Effector CD4-positive, alpha-beta T cell (primary cell): ENCODE measurements at places on chromosomes 4 and X.

DNA sequence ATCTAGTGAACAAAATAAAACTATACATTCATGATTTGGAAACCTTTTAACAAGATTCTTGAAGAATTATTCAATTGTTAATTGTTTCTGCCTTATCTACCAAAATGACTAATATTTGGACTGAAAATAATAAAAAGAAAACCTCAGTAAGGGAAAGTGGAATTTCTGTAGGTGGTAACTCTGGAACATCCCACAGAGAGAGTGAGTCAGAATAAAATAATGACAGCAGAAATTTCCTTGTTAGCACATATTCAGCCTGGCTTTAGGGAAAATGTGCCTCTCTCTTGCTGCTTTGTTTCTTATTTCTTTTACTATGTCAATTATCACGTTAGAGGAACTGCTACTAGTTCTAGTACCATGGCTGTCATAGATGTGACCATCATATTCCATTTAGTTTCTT, 421.5 kb upstream of the GNPDA2 start:
- no peak for DNase-seq

DNA sequence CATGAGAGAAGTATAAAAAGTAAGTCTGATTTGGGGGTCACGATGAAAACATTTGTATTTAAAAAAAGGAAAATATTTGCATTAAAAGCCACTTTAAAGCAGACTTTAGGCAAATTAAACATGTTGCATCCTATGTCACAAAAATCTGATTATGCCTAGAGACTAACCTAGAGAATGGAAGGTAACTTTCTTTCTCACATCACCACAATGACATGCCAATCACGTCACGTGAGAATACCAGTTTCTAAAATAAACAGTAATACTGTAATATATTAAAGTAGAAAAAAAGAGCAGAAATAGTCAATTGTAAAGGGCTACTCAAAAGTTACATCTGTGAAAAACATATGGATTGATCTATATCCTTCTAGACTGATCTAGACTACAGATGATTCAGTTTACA, 3.3 kb downstream of the CHIC2 start:
- no peak for DNase-seq

GRCh38 chr4:105193536-105193935, 46.9 kb downstream of the TET2 start:
- no peak for DNase-seq

DNA sequence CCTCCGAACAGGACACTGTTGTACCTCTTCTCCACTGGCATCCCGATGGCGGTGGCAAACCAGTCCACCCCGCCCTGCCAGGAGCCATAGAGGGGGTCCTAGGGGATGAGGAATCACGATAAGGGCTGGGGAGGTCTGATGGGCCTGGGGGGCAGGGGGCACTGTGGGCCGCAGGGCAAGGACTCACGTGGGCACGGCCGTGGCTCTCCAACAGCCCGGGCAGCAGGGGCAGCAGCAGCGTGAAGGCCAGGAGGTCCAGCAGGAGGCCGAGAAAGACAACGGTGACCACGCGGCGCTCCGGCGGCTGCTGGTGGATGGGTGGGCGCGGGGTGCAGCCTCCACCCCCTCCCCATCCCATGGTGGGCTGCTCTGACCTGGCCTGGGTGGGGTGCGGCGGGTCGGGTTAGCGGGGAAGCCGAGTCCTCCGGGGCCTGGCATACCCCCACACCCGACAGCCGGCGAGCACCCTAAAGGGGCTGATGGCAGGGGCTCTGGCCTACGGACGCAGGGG, 29.6 kb downstream of the NOP14 start:
- DNase-seq, result no peak

DNA sequence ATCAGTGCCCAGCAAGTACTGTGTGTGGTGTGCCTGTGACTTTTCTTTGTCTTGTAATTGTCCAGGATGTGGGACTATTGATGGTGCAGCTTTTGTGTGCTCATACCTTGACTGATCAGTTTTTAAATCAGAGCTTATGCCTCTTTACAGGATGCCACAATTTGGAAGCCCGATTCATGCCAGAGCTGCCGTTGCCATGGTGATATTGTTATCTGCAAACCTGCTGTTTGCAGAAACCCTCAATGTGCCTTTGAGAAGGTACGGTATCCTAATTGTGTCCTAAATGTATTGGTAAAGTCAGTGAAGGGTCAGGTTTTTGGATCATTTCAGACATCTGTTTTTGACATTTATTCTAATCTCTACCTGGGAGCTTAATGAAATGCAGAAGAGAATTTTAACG, 180.2 kb downstream of the FRAS1 start:
- no peak for DNase-seq

DNA sequence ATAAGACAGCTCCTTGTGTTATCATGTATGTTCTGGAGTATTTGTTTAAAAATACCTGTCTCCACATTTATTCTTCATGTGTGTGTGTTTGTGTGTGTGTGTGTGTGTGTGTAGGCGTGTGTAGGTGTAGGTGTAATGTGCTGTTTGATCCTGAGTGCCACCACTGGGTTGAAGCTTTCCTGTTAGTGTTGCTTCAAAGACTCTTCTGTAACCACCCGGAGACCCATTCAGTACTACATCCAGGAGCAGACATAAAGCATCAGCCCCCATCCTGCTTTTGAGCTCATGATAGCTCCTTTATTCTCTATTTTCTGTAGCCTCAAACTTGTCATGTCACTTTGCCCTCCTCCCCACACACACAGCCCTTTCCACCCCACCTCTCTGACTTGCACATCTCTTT, 3.0 kb upstream of the ZDHHC9 start:
- no peak for DNase-seq

- no peak for DNase-seq
Observed at GRCh38 chr4:158523990-158524535, 2.4 kb downstream of the RXFP1 start.

GRCh38 chr4:95410387-95410977, 138.3 kb downstream of the UNC5C start:
- no peak for DNase-seq

DNA sequence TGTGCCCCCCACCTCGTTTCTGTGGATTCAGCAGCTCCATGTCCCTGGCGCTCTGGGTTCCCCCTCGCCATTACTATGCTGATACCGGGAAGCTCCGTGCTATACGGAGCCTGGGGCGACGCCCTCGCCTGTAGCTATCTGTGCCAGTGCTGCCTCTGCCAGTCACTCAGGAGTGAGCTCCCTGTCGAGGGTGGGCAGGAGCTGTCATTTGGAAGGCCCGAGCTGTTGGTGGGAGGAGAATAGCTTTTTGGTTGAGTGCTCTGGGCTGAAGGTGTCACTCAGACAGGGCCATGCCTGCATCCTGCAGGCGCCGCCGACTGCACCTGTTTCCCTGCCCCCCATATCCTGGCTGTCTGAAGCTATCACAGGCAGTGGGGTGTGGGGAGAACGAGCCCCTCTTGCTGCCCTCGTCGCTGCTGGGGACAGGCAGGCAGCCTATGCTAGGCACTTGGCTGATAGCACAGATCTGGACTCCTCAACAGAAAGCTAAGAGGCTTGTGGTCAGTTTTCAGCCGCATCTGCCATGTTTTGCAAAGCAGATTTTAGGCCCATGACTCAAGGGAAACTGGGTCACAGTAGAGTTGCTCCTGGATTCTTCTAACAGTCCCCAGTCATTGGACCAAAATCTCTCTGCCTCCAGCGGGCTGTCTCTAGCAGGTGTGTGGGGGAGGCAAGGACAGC, 31.8 kb downstream of the CPLX1 start:
- DNase-seq, result no peak

DNA sequence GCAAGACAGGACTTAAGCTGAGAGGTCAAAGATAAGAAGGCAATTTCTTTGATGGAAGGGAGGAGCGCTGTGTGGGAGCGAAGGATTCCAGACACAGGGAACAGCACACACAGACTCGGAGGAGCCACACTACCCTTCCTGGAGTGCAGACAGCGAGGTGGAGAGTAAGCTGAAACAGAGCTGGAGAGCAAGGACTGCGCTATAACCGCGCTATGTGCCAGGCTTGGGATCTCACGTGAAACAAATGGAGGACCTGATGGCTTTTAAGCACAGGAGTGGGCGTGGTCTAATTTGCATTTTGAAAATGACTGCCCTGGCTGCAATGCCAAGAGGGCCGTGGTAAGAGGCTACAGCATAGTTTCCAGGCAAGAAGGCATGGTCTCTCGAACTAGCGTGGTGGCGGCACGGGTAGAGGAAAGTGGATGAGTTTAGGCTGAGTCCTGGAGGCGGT, 113.9 kb upstream of the SORBS2 start:
- no peak for DNase-seq

DNA sequence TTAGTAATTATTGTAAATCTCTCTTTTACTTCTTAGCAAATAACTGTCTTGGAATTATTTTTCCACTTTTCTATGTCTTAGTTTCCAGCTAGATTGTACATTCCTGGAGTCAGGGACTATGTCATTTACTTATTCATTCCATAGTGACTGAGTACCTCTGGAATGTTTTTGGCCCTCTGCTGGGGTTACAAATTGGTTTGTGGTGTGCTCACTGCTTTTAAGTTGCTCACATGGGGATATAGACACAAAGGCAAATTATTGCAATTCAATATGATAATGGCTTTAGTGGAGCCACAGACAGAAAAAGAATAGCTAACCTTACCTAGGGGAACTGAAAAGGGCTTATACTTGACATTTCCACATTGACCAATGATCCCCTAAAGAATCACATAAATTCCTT, 63.7 kb upstream of the PDGFRA start:
- no peak for DNase-seq

DNA sequence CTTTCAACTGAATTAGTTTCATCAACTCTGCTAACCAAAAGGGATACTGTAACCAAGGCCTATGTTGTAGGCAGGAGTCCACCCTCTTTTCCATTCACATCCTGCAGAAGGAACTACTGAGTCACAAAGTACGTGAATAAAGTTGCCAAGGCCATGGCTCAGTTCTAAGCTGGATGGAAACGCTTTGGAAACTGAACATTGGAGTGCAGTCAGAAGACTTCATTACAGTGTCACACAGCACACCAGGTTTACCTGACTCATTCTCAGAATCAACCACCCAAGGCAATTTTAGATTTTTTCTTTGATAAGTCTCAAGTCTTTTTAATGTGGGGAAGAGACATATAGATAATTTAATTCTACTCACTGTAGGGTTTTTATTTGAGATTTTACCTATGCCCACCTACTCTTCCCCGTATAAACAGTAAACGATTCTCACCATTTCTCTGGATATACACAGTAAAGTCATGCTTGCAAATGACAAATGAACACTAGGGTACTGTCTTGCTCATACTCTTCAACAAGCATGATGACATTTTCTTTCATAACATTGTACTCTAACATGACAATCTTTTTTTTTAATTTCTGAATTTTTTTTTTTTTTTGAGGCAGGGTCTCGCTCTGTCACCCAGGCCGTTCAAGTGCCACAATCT, 58.9 kb upstream of the RBM47 start:
- no peak for DNase-seq

GRCh38 chr4:21652508-21653231, 295.9 kb downstream of the KCNIP4 start:
- DNase-seq, result no peak

GRCh38 chr4:83536362-83537272, 709 bp downstream of the GPAT3 start:
- no peak for DNase-seq

- DNase-seq, result no peak
Observed at GRCh38 chr4:139893801-139894200, 228.2 kb downstream of the MGST2 start.

DNA sequence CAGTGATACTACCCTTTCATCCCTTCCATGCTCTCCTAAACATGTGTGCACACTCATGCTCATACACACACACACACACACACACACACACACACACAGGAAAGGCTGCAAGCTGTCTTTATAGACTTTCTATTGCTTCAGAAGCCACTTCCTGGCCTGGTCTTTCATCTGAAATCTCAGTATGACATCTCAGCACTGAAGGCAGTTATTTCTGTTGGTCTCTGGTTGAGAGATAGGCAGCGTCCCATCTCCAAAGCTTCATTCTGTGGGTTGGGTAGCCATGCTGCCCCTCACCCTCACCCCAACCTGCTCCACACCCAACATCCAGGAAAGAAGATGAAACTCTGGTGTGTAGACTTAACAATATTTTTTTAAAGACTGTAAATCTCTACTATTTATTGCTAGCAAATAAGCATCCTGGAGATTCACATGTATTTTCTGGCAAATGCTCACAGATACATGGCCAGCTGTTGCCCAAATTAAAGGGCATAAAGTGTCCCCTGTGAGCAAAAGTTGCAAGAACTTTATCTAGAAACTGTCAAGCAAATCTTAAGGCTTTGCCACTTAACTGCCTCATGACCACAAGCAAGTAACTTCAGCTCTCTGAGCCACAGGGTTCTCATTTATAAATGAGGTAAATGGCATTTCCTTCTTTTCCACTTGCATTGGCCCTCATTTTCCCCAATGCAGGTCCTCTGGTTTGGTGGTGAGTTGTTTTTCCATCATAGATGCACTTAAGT, 189.8 kb upstream of the AFF2 start:
- DNase-seq, result peak; percentile 43

- DNase-seq, result no peak
Observed at GRCh38 chrX:36974911-36975310, 33.3 kb upstream of the FAM47C start.

DNA sequence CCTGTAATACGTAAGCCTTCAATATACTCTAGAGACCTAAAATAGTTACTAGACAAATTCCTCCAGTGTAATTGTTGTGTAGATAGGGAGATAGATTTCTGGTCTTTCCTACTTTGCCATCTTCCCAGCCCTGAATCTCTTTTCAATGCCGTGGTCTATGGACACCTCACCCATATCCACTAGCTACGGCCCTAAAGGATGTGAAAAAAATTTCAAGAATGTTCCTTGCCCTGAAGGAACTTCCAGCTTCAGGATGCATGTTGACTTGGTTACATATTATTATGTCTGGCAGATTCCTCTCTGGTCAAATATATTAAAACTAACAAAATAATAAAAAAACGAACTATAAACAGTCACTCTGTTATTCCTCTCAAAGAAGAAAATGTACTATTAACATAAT, 52.4 kb upstream of the TSPAN5 start:
- no peak for DNase-seq

- DNase-seq, result peak; percentile 40
Observed at GRCh38 chr4:8917868-8918783, 46.5 kb upstream of the HMX1 start.

- DNase-seq, result no peak
Observed at GRCh38 chr4:108060164-108060563, 70.5 kb downstream of the HADH start.

- no peak for DNase-seq
Observed at GRCh38 chr4:123297836-123298235, 98.8 kb upstream of the SPRY1 start.

- DNase-seq, result no peak
Observed at GRCh38 chr4:87076690-87077358, 142.0 kb downstream of the AFF1 start.

GRCh38 chrX:49879656-49880277, 483 bp downstream of the USP27X start:
- DNase-seq, result no peak
